ENCODE measurements at places on chromosomes 5 and 9. TPM values are rescaled to one million over a fixed set of nuclear protein-coding genes. Genes with fewer than 3 reads are reported as not detected.

The SCGB3A2 gene
- 2,261 TPM for polyA plus RNA-seq

The SLC45A2 gene
- polyA plus RNA-seq, result 0.17 TPM

The MEGF10 gene
- polyA plus RNA-seq, result 1.3 TPM

The SQSTM1 gene
- polyA plus RNA-seq, result 113 TPM

The PPWD1 gene
- 132 TPM for polyA plus RNA-seq

The AJM1 gene
- polyA plus RNA-seq, result 1.3 TPM

The SAXO1 gene
- 0.19 TPM for polyA plus RNA-seq

The PLAC8L1 gene
- 2.2 TPM for polyA plus RNA-seq

The HAVCR1 gene
- polyA plus RNA-seq, result 1.1 TPM

The ANXA6 gene
- 307 TPM for polyA plus RNA-seq

The OR1L1 gene
- polyA plus RNA-seq, result not detected

The SIT1 gene
- polyA plus RNA-seq, result 0.60 TPM

The C5orf52 gene
- polyA plus RNA-seq, result not detected

The ZNF367 gene
- polyA plus RNA-seq, result 10.8 TPM

The KIF3A gene
- polyA plus RNA-seq, result 14.8 TPM

The SLC6A3 gene
- 1.5 TPM for polyA plus RNA-seq

The ZNF300 gene
- polyA plus RNA-seq, result 33.3 TPM

The PCDHGA9 gene
- 5.8 TPM for polyA plus RNA-seq

All from right lung (tissue), 10 donors.